ENCODE measurements at places on chromosomes 11 and 22.

GRCh38 chr11:3745161-3745560, 52.2 kb downstream of the NUP98 start:
- DNase-seq: no peak

GRCh38 chr11:128551611-128552335, 35.6 kb downstream of the ETS1 start:
- no peak for DNase-seq

DNA sequence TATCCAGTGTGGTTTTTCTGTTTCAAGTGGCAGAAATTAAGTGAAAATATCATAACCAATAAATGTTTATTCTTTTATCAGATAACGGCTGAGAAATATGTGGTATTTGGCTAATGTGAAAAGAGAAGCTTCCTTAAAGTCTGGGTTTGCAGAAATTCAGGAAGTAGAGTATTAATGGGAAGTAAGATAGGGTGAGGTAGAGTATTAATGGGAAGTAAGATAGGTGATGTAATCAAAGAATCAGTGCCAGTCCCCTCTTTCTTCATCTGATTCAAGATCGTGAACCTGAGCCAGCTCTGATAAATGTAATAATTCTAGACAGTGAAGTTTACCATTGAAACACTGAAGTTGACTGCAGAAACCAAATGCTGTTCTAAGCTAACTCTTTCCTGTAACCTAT, 30.9 kb downstream of the TRPC6 start:
- no peak for DNase-seq

DNA sequence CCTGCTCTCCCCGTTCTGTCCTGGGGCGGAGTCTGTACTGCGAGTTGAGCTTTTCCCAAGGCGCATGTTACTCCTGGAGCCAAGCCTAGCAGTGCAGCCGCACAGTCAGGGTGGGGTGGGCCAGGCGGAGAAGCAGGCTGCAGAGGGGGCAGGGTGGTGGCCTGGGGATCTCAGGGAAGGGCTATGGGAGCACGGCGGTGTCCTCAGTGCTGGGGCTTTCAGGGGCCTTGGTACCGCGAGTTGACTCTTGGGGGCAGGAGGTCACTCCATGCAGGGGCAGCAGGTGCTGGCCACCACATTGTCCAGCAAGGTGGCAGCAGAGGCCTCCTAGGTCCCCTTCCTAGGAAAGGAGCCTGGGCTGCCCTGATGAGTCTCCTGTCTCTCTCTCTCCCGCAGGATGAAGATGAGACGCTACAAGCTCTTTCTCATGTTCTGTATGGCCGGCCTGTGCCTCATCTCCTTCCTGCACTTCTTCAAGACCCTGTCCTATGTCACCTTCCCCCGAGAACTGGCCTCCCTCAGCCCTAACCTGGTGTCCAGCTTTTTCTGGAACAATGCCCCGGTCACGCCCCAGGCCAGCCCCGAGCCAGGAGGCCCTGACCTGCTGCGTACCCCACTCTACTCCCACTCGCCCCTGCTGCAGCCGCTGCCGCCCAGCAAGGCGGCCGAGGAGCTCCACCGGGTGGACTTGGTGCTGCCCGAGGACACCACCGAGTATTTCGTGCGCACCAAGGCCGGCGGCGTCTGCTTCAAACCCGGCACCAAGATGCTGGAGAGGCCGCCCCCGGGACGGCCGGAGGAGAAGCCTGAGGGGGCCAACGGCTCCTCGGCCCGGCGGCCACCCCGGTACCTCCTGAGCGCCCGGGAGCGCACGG, 14.9 kb upstream of the MIEF1 start:
- DNase-seq: no peak

- no peak for DNase-seq
These were observed 128.3 kb downstream of the NTM start for GRCh38 chr11:131498631-131499160.

- DNase-seq: peak; percentile 65
These were observed 8.2 kb upstream of the TBC1D22A start for GRCh38 chr22:46754110-46754799.

- no peak for DNase-seq
These were observed 66.7 kb downstream of the MYEOV start for GRCh38 chr11:69360606-69361005.

DNA sequence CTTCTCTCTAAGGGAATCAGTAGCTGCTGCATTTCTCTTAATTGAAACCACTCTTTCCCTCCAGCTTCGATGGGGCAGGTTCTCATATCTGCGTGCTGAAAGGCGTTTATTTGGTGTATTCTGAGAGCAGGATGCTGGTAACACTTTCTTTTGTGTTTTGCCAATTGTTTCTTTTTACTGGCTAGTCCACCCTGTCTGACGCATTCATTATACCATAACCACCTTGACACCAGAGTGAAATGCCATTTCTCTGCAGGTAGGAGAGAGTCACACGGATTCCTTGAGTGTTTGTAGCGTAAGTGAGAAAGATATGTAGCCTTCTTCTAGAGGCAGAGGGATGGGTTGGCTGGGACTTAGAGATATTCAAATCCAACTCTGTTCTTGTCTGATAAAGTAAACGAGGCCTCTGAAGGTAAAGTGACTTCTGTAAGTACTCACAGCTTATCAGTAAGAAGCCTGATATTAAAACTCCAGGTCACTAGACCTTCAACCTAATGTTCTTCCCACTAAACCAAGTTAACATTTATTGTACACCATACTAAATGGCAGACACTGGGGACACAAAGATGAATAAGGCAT, 21.4 kb downstream of the CD44 start:
- no peak for DNase-seq

- DNase-seq: no peak
These were observed 232.2 kb downstream of the DDX10 start for GRCh38 chr11:108897071-108897481.

DNA sequence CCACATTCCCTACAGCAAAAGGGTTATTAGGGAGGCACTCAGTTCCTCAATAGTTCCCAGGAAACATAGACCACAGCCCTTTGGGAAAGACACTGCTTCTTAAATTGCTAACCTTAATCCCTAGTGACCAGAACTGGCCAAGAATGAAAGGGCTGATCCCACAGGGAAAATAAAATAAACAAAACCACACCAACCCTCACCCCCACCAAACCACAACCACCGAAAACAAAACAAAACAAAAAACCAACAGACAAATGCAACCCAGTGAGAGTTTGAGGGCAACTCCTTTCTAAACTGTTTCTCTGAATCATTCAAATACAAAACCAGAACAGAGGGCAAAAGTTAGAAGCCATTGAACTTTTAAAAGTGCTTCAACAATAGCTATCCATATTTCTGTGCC, 57.2 kb downstream of the NAV2 start:
- no peak for DNase-seq

DNA sequence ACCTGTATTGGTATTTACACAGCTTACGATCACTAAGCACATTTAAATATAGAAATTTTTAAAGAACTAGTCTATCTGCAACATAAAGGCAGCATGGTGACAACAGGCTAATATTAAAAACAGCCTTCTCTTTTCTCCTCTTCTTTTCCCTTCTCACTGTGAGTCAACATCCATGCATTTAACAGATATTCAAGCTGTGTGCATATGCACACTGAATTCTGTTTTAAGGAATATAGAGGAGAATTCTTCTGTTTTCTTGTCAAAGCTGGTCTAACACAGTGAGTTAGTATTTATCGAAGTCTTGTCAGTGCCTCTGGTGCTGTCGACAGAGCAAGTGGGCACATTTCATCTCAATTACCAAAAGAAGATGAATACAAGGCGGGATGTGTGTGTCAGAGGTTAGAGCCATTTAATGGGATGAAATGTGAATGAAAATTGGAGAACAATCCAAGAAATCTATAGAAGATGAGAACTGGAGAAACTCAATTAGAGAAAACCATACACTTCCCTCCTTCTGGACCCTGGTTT, 282.3 kb downstream of the FAT3 start:
- DNase-seq: no peak

- no peak for DNase-seq
These were observed 854.3 kb downstream of the METTL15 start for GRCh38 chr11:28962502-28962901.

- no peak for DNase-seq
These were observed 11.8 kb downstream of the TUB start for GRCh38 chr11:8092587-8093424.

- peak; percentile 47 for DNase-seq
These were observed 213.9 kb upstream of the UBASH3B start for GRCh38 chr11:122441666-122442035.

DNA sequence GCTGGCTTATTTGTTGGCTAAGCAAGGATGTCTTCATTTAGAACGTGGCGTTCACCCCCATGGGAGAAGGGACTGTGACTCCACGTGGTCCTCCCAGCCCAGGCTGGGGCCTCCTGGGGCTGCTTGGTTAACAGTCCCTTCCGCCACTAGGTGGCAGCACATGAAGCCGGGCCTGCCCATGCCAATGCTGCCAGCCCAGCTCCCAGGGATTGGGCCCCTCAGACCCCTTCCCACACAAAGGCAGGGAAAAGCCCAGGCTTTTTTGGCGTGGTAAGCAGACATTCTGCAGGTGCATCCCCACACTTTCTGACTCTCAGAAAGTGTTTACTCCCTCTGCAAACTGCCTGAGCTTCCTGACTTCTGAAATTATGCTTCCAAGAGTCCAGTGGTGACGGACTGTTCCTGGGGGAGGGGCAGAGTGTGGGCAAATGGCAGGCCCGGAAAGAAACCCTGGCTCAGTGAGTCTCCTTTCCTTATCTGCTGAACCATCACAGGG, 3.1 kb downstream of the CBX6 start:
- no peak for DNase-seq

DNA sequence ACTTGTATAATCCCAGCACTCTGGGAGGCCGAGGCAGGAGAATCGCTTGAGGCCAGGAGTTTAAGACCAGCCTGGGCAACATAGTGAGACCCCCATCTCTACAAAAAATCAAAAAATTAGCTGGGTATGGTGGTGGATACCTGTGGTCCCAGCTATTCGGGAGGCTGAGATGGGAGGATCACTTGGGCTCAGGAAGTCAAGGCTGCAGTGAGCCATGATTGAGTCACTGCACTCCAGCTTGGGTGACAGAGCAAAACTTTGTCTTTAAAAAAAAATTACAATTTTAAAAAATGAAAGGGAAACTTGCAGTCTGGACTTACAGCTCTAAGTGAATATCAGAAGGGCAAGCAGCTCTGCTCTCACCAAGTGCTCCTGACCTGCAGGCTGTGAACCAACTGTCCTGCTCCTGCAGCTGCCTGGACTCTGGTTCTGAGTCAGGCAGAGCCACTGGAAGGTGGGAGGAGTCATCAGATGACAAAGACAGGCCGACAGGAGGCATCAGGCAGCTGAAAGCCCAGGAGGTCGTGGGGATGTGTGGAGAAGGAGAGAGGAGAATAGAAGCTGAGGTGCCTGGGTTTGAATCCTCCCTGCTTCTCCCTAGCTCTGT, 9.6 kb downstream of the SMTNL1 start:
- no peak for DNase-seq

DNA sequence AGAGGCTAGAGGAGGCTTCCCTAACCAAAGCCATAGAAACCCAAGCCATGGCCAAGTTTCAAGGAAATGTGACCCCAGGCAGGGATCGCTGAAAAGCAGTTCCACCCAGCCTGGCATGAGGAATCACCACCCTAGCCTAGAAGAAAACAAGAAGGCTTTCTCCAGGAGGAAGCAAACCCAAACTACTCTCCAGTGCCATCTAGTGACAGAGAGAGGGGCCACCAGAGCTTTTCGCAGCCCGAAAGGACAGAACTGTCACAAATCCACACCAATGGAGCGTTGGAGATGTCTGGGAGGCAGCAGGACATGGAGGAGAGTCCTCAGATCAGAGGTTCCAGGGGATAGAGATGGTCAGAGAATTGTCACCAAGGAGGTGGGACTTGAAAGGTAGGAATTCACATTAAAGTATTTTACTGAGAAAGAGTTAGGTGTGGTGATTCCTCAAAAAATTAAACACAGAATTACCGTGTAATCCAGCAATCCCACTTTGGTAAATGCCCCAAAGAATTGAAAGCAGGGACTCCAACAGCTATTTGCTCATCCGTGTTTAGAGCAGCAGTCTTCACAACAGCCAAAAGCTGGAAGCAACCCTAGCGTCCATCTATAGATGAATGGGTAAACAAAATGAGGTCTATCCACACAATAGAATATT, 67.3 kb upstream of the NUP50 start:
- DNase-seq: peak; percentile 13

DNA sequence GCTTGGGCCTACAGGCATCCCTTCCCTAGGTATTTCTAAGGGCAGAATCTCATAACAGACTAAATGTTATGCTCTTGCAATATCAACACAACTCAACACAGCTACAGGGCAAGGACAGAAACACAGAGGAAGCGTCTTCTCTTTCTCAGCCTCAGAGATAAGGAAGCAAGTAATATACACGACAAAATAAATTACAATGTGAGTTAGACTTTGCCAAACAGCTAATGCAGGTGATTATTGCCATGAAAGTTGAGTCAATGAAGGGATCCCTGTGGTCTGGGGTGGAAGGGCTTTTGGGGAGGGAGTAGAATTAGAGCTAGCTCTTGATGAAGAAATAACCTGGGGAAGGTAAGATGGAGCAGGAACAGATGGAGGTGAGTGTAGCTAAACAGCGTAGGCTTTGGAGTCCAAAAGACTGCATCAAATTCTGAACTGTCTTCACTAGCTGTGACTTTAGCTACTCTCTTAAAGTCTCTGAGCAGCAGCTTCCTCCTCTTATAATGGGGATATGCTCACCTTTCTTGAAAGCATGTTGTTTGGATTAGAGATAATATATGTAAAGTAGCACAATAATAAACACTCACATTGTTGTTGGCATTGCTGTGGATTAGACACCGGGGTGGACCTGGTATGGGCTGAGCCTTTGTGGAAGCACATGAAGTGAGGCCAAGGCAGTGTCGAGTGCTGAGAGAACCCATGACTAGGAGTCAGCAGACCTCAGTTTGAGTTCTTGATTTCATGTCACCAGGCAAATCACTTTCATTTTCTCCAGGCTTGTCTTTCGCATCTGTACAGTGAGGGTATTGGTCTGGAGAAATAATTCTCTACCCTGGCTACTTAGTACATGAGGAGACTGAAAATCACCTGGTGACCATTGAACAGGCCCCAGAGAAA, 41.0 kb upstream of the AQP11 start:
- no peak for DNase-seq

DNA sequence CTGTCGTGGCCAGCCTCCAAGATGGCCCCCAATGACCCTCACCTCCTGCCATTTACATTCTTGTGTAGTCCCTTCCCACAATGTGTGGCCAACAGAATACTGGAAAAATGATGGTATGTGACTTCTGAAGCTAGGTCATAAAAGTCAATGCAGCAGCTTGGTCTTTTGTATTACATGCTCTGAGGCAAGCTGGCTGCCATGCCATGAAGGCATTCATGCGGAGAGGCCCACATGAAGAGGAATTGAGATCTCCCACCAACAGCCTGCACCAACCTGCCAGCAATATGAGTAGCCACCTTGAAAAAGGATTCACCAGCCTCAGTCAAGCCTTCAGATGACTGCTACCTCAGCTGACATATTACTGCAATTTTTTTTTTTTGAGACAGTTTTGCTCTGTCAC, 4.6 kb downstream of the MRTFA start:
- DNase-seq: no peak

- DNase-seq: no peak
These were observed 29.4 kb upstream of the SORL1 start for GRCh38 chr11:121422675-121423074.

- no peak for DNase-seq
These were observed 215.3 kb upstream of the TBCEL start for GRCh38 chr11:120808616-120809050.
